ENCODE measurements at places on chromosomes 4 and X. TPM values are rescaled to one million over a fixed set of nuclear protein-coding genes. Genes with fewer than 3 reads are reported as not detected.

- DNase-seq = no peak
These were observed 1154.9 kb upstream of the PCDH7 start for GRCh38 chr4:29565256-29565655.

DNA sequence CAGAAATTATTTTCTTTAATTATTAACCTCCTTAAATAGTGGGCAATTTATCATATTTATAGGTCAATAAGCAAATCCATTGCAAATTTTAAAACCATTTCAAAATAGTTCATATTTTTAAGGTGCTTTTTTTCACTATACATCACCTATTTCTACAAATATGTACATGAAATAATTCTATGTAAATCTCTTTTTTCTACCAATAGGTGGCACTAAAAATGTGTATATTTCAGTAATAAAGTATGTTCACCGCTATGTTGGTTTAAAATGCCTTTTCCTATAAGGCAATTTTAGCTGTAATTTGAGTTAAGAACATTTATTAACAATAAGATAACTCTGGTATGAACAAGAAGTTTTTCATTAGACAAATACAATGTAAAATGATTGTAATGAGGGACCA is 672.2 kb downstream of the KCTD8 start:
- DNase-seq = no peak

DNA sequence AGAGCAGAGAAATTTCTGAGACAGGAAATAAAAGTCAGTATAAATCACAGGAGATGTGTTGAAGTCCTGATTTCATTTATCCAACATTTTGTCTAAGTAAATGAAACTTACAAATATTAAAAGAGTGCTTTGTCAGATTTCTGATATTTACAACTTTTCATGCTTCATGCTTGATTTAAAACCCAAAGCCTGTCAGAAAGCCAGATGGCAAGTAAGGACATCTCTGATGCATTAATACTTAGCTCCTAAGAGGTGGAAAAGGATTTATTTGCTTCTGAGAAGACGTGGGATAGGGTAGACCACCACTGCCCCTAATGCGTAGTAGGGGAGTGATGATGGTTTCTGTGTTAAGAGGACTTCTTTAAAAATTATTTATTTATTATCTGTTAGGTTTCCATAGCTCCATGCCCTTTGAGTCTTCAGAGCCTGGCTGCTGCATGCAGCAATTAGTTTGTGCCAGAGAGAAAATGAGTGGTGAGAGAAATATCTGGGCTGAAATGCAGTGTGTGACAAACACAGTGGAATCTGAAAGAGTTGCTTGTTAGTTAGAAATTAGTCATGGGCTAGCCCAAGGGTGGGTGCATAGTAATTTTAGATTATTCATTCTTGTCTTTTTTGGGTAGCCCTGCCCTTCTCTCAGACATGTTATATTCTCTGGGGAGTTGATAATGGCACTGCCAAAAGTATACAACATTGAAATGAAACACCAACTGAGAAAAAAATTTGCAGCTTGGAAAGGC is 333.8 kb downstream of the C4orf33 start:
- no peak for DNase-seq

DNA sequence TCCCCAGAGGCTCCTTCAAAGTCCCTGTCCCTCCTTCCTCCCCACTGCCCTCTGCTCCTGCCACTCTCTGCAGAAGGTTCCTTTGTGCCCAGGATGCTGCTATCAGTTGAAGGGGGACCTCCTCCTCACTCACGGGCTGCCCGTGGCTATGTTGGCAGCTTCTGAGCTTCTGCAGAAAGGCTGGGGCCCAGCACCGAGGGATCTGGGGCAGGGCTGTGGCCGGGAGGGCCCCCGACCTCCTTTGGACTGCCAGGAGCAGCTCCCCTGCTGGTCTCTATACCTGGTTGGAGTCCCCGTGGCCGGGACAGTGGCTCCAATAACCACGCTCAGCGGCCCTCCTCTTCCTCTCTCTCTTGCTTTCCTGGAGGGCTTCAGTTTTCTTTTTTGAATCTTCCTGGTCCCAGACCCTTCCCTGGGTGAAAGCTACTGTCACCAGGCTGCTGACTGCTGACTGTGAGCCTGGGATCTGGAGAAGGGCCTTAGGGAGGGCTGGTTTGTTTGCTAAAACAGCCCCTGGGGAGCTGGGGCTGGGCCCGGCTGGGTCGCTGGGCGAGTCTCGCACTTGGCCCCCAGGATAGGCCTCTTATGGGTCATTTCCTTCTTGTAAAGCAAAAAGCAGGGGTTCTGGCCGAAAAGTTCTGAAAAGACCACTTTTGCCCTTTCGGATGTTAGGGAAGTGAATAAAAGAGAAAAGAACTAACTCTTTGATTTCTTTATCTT is 46.9 kb downstream of the SORCS2 start:
- no peak for DNase-seq

DNA sequence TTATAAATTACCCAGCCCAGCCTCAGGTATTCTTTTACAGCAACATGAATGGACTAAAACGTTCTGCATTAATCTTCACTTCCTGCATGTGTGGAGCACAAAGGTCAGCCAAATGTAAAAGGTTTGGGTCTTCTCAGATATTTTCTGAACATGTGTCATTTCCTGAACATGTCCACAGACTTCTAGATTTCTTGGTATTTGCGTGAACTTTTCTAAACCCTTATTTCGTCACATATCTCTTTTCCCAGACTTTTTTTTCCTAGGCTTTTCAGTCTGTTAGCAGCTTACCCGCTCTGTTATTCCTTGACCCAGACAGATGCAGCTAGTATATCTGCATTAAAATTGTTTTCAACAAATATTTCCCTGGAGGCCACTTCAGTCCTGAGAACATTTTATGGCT is 57.3 kb upstream of the USP51 start:
- no peak for DNase-seq

DNA sequence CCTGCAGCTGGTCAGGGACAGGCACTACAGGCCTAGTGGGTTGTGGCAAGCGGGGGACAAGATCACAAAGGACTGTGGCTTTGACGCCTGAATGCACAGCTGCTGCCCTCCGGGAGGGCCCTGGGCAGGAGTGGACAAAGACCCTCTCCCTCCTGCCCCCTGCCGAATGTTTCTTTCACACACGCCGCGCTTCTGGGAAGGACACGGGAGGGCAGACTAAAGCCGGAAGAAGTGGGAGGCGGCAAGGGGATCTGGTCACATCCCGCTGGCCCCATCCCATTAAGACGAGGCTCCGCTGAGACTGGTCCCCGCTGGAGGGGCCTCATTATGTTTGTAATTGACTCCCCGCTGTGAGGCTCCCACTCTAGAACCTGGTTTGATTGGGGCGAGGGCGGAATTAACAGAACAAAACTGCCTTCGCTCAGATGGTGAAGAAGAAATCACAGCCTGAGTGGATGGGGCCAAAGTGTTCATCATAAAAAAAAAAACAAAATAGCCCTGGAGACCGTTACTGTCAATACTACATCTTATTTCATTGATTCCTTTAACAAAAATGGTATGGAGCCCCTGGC is 37.8 kb upstream of the PSAPL1 start:
- no peak for DNase-seq

DNA sequence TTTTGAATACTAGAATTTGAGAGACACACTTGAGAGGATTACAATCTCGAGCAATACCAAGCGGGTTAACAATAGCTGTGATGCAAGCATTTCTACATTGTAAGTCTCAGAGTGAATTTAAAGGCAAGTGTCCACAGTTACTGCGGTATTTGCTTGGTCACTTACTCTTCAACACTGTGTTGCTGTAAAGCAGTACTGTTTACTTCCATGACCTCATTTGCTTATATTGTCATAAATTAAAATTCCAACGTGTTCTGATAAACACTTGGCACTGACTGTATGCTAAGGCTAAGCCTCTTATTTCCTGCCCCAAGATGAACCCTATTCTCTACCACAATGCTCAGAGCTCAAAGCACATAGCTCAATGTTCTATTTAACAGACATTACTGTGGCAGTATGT is 11.1 kb downstream of the EXOC1L start:
- DNase-seq = no peak

GRCh38 chrX:6941041-6941440 is 206.5 kb upstream of the STS start:
- no peak for DNase-seq

GRCh38 chr4:86917212-86918039 is 17.4 kb upstream of the AFF1 start:
- DNase-seq = no peak

GRCh38 chr4:151712777-151713176 is 48.0 kb downstream of the GATB start:
- DNase-seq = no peak

GRCh38 chr4:182583703-182584415 is 333.3 kb downstream of the DCTD start:
- no peak for DNase-seq

- DNase-seq = no peak
These were observed 3.3 kb downstream of the SHROOM2 start for GRCh38 chrX:9789555-9789954.

DNA sequence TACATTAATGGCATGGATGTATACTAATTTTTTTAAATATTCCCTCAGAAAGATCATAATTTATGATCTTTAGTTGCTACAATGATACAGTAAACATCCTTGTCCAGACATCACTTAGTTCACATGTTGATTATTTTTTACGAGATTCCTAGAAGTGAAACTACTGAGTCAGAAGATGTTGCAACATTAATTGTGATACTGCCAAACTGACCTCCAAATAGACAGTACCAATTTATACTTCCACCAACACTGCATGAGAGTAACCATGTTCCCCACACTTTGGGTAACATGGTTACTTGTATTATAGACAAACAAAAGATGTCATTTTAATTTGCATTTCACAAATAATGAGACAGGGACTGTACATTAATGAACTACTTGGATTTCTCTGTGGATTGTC is 19.6 kb downstream of the RCHY1 start:
- no peak for DNase-seq

DNA sequence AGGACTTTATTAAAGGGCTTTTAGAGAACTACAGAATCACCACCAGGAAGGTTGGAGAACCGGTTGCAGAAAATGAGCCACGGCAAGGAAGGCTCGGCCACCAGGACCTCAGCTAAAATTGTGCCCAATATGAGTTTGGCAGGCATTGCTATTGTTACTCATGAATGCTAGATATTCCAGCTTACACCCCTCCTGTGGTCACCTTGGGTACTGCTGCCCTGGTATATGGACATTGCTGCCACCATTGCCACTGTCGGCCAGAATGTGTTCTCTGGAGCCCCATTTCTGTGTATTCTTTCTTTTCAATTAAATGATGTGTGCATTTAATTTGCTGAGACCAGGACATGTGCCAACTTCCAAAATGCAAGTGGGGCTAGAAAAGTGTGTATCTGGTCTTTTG is 626.7 kb upstream of the BOD1L1 start:
- DNase-seq = no peak

DNA sequence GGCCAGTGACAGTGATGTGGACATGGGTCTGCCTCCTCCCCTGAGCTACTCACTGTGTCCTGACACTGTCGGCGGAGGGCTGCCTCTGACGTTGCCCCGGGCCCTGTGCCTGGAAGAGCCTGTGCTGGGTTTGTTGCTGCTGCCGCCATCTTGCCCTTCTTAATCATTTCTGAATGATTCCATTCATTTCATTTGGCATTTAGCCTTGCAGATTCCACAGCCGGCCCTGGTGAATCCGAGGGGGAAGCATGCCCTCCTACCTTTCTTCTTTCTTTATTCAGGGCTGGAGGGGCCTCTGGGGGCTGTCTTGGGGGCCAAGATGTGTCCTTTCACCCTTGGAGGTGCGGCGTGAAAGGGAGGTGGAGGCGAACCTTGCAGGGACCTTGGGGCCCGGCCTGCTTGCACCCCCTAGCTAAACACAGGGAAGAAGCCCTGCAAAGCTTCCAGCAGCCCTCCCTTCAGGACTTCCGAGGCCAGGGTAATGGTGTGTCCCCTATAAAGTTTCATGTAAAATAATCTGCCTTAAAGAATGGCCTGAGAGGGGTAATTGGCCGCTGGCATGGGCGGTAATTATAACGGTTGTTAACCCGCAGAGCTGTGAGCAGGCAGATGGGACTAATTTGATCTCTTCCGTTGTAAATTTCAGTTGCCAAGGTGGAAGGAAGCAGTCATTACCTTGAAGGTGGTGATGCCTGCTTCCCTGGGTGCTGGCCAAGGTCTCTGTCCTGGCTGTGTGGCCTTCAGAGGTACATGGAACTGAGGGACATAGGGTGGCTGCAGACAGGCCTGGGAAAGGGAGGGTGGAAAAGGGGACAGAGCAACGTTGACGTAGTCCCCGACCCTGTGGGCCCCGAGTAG is 92.3 kb downstream of the PSAPL1 start:
- DNase-seq = no peak

DNA sequence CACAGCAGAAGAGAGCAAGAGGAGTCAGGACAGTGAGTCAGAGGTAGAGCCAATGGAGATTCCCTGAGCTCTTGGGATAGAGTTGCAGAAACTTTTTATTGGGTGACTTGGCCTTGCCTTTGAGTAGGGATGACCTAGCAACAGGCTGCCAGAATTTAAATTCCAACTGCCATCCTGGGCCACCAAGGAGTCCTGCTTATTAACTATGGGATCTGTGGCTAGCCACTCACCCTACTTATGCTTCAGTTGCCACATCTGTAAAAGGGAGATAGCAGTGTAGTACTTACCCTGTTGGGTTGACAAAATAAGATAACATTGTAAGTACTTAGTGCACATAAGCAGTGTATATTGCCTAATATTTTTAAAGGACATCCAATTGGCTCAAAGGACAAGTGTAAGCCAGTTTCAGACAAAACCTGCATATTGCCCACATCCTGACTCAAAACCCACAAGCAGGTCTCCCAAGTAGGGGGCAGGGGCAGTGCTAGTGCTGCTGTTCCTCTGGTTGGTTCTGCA is 43.5 kb upstream of the TMEM164 start:
- peak; percentile 17 for DNase-seq

- no peak for DNase-seq
These were observed 79.0 kb downstream of the DIAPH2 start for GRCh38 chrX:96763608-96764007.

GRCh38 chr4:94235825-94236224 is 28.2 kb downstream of the SMARCAD1 start:
- no peak for DNase-seq

- DNase-seq = no peak
These were observed 2.8 kb downstream of the NLRP2B start for GRCh38 chrX:57677132-57677858.

- DNase-seq = peak; percentile 74
These were observed 882 bp downstream of the MRFAP1 start for GRCh38 chr4:6641164-6641970.

GRCh38 chrX:148535639-148536038 is 35.2 kb downstream of the AFF2 start:
- DNase-seq = no peak

- no peak for DNase-seq
These were observed 61.5 kb downstream of the TMEM131L start for GRCh38 chr4:153527690-153528089.

CNGA1 gene
- not detected for polyA plus RNA-seq

FAM47E gene
- polyA plus RNA-seq = not detected

ATP8A1 gene
- polyA plus RNA-seq = 23.0 TPM

NXF2 gene
- polyA plus RNA-seq = not detected

TACR3 gene
- polyA plus RNA-seq = not detected

TFE3 gene
- 1.1 TPM for polyA plus RNA-seq

MAGEE1 gene
- 5.4 TPM for polyA plus RNA-seq

MAGEB4 gene
- polyA plus RNA-seq = not detected

PCDH7 gene
- polyA plus RNA-seq = not detected

PCYT1B gene
- polyA plus RNA-seq = not detected
